Trophoblast cell (in vitro differentiated cells and primary cell): ENCODE measurements at places on chromosomes 7 and 10.

DNA sequence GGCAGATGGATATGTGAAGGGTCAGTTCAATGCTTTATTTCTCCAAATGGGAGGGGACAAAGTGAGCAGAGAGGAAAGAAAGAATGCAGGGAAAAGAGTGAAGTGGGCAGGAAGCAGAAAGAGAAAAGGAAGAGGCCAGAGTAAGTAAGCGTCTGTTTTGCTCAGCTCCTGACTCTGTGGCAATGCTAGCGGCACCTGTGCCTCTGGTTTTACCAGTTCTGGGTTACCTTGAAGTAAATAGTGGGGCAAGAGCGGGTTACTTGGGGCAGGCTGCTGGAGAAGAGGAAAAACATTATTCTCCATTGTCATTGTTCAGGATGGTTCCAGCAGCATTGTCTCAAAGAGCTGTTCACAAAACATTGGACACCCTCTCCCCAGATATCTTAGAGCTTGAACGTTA is 1.9 kb downstream of the TAS2R40 start:
- H3K4me3 ChIP-seq: no peak overlapping the region
- H3K36me3 ChIP-seq: no peaks in the 10 kb centered on the region
- no peaks in the 10 kb centered on the region for H3K27me3 ChIP-seq
- peak; percentile 83 for DNase-seq
- H3K4me1 ChIP-seq: peaks cover 24% of the 10 kb centered on the region
- H3K27ac ChIP-seq: no peak overlapping the region

- H3K4me3 ChIP-seq: no peak overlapping the region
- no peak for DNase-seq
- H3K36me3 ChIP-seq: no peaks in the 10 kb centered on the region
- no peaks in the 10 kb centered on the region for H3K27me3 ChIP-seq
Observed at GRCh38 chr7:146296028-146296427, 179.4 kb downstream of the CNTNAP2 start.

DNA sequence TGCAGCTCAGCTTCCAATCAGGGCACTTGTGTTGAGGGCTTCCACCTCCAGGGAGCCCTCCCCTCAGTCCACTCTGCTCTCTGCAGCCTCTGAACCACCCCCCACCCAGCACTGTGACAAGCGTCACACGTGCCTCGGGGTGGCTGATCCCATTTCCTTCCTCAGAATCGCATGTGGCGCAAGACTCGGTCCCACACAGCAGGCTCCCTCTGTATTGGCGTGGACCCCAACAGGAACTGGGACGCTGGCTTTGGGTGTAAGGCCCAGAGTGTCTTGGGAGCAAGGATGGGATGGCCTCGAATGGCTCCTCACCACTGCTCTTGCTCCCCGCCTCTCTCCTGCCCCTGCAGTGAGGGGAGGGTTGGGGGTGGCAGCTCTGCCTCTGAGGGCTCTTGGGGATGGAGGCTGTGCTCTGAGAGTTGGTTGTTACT is 4.1 kb downstream of the CPA1 start:
- DNase-seq: no peak
- peaks cover 12% of the 10 kb centered on the region for H3K4me1 ChIP-seq
- H3K27ac ChIP-seq: no peak overlapping the region
- H3K4me3 ChIP-seq: no peak overlapping the region
- no peaks in the 10 kb centered on the region for H3K27me3 ChIP-seq

- peaks cover 7% of the 10 kb centered on the region for H3K36me3 ChIP-seq
- peak overlapping the region; percentile 97 for H3K27ac ChIP-seq
- peak; percentile 97 for DNase-seq
- peaks cover 66% of the 10 kb centered on the region for H3K4me1 ChIP-seq
Observed at GRCh38 chr7:5693529-5693928, 87.9 kb downstream of the RNF216 start.

- H3K4me3 ChIP-seq: no peak overlapping the region
- H3K36me3 ChIP-seq: no peaks in the 10 kb centered on the region
- peaks cover 11% of the 10 kb centered on the region for H3K4me1 ChIP-seq
- H3K27me3 ChIP-seq: no peaks in the 10 kb centered on the region
Observed at GRCh38 chr7:35353481-35353880, 99.6 kb upstream of the TBX20 start.

DNA sequence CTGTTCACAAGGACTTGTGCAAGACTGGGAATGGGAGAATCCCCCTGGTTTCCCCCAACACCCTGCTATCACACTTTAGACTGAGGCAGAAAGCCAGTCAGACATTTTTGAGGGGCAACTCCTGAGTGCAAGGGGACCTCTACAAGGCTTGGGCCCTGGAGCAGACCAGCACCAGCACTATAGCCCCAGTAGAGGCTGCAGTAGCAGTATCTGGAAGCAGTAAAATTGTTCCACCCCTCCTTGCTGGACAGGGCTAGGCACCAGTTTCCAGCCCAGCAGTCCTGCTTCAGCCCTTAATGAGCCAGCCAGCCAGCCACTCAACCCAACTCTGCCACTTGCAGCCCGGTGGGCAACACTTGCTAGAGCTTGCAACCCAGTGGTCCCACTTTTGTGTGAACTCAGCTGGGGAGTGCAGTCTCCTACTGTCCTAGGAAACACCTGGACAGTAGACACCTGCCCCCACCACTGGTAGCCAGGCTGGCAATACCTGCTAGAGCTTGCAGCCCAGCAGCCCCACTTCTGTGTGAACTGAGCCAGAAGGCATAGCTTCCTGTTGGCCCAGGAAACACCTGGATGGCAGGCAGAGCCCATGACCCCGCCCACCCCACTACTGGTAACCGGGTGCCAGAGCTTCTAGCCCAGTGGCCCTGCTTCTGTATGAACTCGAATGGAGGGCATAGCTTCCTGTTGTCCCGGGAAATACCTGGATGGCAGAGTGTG is 65.0 kb downstream of the FBXL13 start:
- no peaks in the 10 kb centered on the region for H3K36me3 ChIP-seq
- H3K4me1 ChIP-seq: no peaks in the 10 kb centered on the region
- no peaks in the 10 kb centered on the region for H3K27me3 ChIP-seq
- DNase-seq: no peak

DNA sequence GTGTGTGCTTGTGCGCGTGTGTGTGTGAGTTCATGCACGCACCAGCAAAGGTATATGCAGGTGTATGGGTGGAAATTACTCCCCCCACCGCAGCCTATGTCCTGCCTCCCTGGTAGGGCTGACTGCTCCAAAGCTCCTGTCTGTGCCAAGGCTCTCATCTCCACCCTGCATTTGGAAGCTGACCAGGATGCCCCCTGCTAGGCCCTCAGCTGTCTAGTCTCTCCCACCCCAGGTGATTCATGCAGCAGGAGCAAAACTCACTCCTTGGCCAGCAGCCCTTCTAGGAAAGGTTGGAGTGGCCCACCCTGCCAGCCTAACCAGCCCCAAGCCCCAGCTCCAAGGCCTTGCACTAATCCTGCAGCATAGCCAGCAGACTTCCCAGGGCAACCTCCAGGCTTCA is 148.4 kb downstream of the GRID1 start:
- H3K4me3 ChIP-seq: no peak overlapping the region
- DNase-seq: no peak
- no peaks in the 10 kb centered on the region for H3K27me3 ChIP-seq
- H3K27ac ChIP-seq: no peak overlapping the region

GRCh38 chr7:123580406-123581161 is 21.0 kb upstream of the ASB15 start:
- no peaks in the 10 kb centered on the region for H3K27me3 ChIP-seq
- H3K4me1 ChIP-seq: no peaks in the 10 kb centered on the region
- H3K4me3 ChIP-seq: no peak overlapping the region
- no peak overlapping the region for H3K27ac ChIP-seq

DNA sequence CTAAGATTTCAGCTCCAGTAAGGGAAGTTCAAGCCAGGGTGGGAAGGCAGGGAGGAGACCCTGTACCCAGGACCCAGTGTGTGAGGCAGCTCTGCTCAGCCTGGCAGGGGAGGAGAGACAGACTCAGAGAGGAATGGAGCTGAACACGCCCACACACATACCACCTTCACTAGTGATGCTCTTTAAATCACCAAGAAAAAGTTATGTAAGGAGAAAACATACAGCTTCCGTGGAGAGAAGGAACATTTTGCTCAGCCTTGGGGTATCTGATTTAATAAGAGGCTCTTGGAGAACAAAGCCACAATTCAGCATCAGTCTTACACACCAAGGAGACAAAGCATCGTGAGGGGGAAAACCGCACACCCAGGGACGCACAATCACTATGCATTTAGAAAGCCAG is 62.9 kb downstream of the PRKAG2 start:
- H3K4me3 ChIP-seq: no peak overlapping the region
- no peak overlapping the region for H3K27ac ChIP-seq
- no peaks in the 10 kb centered on the region for H3K27me3 ChIP-seq
- H3K36me3 ChIP-seq: no peaks in the 10 kb centered on the region
- DNase-seq: peak; percentile 44

DNA sequence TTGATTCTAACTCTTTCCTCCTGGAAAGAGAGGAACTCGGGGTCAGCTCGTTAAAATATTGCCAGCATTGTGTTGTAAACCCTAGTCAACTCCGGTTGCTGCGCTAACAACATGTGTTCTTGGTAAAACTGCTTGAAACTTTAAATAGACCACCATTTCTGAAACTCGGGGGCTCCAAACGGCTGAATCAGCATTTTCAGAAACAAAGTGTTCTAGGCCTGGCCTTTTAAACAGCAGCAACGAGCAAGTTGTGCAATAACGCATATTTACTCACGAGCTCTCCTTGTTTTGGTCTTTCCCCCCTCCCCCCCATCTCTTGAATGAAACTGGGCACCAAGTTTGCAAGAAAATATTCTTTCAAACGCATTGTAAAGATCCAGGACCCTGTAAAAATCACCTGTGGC is 9.2 kb upstream of the GRB10 start:
- peaks cover 9% of the 10 kb centered on the region for H3K4me1 ChIP-seq
- DNase-seq: peak; percentile 40
- no peaks in the 10 kb centered on the region for H3K36me3 ChIP-seq

- no peak for DNase-seq
- no peaks in the 10 kb centered on the region for H3K36me3 ChIP-seq
- no peaks in the 10 kb centered on the region for H3K4me1 ChIP-seq
- H3K27ac ChIP-seq: no peak overlapping the region
- no peaks in the 10 kb centered on the region for H3K27me3 ChIP-seq
Observed at GRCh38 chr10:51985336-51985735, 285.9 kb upstream of the CSTF2T start.

- no peaks in the 10 kb centered on the region for H3K27me3 ChIP-seq
- DNase-seq: no peak
- H3K27ac ChIP-seq: no peak overlapping the region
- H3K4me3 ChIP-seq: peak overlapping the region; percentile 70
- no peaks in the 10 kb centered on the region for H3K36me3 ChIP-seq
Observed at GRCh38 chr7:129055294-129055816, 444 bp upstream of the TNPO3 start.

GRCh38 chr10:117188371-117188770 is 8.9 kb upstream of the KCNK18 start:
- no peak for DNase-seq
- peaks cover 2% of the 10 kb centered on the region for H3K4me1 ChIP-seq
- H3K27me3 ChIP-seq: no peaks in the 10 kb centered on the region
- H3K4me3 ChIP-seq: no peak overlapping the region
- H3K36me3 ChIP-seq: no peaks in the 10 kb centered on the region

DNA sequence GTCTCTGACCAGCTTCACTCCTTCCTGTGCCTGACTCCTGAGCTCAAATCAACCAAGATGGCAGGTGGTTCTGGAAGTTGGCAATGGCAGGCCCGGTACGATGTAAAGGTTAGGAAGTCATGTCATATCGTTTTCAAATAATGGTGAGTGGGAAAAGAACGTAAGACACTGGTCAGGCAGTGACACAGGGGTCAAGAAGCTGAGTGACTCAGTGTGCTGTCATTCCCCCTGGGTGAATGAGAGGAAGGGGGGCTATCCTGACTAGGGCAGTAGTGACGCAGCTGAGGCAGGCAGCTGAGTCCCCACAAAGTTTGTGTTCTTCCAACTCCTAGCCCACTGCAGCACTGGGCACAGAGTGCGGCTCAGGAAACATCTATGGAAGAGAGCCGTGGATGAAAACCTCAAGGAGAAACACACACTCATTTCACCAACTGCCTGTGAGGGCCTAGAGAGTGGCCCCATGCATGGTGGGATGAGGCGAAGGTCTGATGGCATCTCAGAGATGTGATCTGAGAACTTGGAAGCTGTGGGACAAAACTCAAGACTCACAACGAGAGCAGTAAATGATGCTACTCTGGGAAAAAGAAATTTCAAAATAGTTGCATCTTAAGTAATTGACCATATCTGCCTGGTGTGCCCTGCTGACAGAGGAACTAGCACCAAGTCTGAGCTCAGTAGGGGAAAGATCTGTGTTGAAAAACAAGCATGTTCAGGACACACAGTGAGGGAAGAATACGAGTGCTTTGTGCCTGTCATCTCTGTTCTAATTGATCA is 23.2 kb downstream of the CREB3L2 start:
- no peaks in the 10 kb centered on the region for H3K27me3 ChIP-seq
- H3K36me3 ChIP-seq: peaks cover 10% of the 10 kb centered on the region
- peaks cover 34% of the 10 kb centered on the region for H3K4me1 ChIP-seq
- peak overlapping the region; percentile 35 for H3K27ac ChIP-seq

GRCh38 chr10:17907641-17908040 is 44.1 kb upstream of the SLC39A12 start:
- H3K27ac ChIP-seq: no peak overlapping the region
- no peaks in the 10 kb centered on the region for H3K27me3 ChIP-seq
- DNase-seq: no peak
- H3K36me3 ChIP-seq: no peaks in the 10 kb centered on the region
- no peak overlapping the region for H3K4me3 ChIP-seq

- H3K27me3 ChIP-seq: no peaks in the 10 kb centered on the region
- H3K4me1 ChIP-seq: no peaks in the 10 kb centered on the region
- H3K36me3 ChIP-seq: no peaks in the 10 kb centered on the region
- H3K27ac ChIP-seq: no peak overlapping the region
- H3K4me3 ChIP-seq: no peak overlapping the region
Observed at GRCh38 chr10:26448706-26449435, 10.7 kb downstream of the APBB1IP start.

DNA sequence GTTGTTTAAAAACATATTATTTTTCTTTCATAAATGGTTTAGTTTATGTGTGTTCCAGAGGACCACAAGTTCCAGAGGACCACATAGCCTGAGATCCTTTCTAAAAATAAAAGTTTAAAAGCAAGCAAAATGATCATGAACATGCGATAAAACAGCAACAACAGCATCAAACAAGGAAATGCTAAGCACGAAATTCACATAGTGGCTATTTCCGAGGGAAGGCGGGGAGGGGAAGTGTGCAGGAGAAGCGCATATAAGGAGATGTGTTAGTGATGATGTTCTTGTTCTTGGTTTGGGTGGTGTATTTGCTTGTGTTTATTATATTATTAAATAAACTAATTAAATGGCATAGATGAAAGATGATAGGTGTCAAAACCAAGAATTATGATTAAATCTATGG is 1.2 kb downstream of the TBATA start:
- H3K4me1 ChIP-seq: no peaks in the 10 kb centered on the region
- no peaks in the 10 kb centered on the region for H3K27me3 ChIP-seq
- H3K4me3 ChIP-seq: no peak overlapping the region
- no peak for DNase-seq
- H3K27ac ChIP-seq: no peak overlapping the region
